ENCODE measurements at places on chromosomes 5 and 9.

- DNase-seq: no peak
Observed at GRCh38 chr9:121386442-121387175, 16.6 kb upstream of the STOM start.

- no peak for DNase-seq
Observed at GRCh38 chr5:154485096-154485491, 7.1 kb upstream of the HAND1 start.

- DNase-seq: no peak
Observed at GRCh38 chr9:1878811-1879210, 136.3 kb upstream of the SMARCA2 start.

DNA sequence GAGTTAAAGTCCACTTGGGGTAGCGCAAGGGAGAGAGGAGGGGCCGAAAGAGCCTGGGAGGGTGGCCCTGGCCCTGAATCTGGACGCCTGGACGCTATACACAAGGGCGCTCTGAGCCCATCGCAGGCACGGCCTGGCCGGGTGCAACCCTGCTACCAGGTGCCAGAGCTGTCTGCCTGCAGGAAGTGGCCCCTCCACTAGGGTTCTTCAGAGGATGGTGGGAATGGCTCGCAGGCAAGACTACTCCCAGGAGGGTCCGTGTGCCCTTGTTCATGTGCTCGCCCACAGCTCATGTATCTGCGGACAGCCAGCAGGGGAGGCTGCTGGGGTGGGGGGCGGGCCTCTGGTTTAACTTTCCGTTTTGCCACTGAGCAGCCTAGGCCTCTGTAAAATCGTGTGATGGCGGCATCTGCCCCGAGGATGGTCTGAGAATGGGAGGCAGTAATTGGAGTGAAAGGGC is 1.4 kb upstream of the NKD2 start:
- DNase-seq: no peak

DNA sequence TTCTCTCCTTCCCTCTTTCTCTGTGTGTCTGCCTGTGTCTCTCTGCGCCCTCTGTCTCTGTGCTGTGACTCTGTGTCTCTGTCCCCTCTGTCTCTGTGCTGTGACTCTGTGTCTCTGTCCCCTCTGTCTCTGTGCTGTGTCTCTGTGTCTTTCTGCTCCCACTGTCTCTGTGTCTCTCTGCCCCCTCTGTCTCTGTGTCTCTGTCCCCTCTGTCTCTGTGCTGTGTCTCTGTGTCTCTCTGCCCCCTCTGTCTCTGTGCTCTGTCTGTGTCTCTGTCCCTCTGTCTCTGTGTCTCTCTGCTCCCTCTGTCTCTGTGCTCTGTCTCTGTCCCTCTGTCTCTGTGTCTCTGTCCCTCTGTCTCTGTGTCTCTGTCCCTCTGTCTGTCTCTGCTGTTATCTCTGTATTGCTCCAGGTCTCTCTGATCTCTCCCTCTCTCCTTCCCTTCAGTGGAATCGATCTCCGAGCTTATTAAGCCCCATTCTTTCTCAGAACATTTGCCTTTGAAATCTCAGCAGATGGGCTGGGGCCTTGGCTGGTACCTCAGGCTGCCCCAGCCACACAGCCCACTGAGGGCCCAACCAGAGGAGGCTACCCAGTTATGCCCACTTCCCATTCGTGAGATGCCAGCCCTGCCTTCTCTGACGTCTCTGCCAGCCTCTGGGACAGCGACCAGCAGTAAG is 33.4 kb upstream of the FIBCD1 start:
- DNase-seq: no peak

GRCh38 chr9:86549920-86550319 is 195.7 kb upstream of the TUT7 start:
- DNase-seq: no peak

All from stimulated activated CD8-positive, alpha-beta memory T cell treated with anti-CD3 and anti-CD28 coated beads, Interleukin-2, amount 100 ng/mL, for 1 hour (primary cell).